ENCODE measurements at places on chromosomes 7 and 10.
A peak's percentile ranks its signal among the peaks of the same experiment; 100 is the strongest.

DNA sequence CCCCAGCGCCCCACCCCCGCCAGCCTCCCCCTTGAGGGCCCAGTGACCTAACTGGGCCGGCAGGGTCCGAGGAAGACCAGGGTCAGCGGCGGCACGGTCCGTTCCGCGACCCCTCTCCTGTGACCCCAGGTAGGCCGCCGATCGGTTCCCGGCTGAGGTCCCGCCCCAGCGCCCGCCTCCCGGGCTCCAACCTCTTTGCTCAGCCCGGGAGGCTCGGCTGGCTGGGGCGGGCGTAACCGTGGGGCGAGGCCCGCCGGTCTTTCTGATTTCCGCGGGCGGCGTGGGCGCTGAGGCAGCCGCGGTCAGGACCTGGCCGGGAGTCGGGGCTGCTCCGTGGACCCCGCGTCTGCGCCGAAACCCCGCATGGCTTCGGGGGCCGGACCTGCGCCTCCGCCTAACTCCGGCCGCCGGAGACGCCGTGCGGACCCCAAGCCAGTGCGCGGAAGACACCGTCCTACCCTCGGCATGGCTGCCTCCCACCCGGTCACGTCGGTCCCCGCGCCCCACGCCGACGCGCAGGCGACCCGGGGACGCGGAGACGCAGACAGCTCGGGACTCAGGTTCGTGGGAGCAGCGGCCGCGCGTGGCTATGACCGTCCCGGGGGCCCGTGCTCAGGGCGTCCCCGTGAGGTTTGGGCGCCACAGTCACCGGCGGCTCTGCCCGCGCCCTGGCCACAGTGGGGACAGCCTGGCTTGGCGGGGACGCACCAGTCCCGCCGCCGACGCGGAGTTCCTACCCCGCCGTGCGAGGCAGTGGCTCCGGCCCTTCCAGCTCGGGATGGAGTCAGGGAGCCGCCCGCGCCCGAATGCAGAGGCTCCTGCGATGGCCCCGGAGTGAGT, 1.0 kb upstream of the VENTX start:
- no peak for DNase-seq

DNA sequence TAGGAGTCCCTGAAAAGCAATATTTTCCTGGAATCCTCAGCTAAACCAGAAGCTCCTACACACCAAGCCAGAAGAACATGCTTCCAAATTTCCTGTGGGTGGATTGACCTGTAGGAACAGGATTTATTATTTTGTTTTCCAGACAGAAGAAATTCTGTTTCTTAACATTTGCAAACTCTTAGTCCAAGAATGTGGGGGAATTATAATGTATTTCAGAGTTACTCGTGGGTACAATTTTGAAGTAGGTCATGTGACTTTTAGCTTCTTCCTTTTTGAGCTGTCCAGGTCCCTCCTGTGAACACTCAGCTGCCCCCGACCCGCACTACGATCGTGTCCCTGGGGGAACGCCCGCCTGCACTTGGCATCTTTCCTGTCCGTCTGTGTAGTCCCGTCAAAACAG, 27.7 kb upstream of the VIPR2 start:
- no peak for DNase-seq

GRCh38 chr10:90960355-90960814, 39.5 kb upstream of the ANKRD1 start:
- DNase-seq, result no peak

DNA sequence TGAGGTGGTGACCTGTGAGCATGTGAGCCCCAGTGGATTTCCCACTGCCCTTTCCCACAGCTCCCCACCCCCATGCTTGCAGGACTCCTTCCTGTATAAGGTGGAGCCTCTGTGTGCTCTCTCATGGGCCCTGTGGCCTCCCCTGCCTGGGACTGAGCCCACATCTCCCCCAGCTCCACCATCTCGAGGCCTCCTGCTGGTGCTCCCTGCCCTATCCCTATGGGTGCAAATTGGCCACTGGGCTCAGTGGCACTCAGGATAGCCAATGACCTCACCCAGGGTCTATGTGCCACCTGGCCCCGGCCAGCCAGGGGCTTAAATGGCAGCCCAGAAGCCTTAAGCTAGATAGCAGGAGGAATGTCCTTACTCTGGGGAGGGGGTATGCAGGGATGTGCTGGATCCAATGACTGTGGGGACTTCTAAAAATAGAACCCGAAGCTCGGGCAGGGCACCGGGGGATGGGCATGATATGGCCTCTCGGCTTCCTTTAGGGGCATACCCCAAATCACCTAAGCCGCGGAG, 2.0 kb downstream of the LDB3 start:
- no peak for DNase-seq

GRCh38 chr10:129418496-129419225, 48.4 kb upstream of the MGMT start:
- DNase-seq, result no peak

DNA sequence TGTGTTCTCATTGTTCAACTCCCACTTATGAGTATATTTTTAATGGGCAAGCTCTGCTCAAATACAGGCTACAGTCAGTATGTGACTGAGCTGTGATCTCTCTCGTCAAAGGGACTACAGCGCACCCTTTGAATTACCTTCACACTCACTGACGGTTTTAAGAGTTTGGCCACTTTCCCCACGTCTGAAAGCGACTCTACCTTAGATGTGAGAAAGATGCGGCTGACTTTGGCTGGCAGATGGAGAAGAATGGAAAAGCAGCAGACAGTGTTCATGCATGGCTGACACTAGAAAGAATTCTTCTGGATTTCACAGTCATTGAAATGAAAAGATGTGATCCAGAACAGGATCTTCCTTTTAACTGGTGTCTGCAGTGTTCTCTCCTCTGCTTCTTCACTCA, 2.0 kb upstream of the ATRNL1 start:
- no peak for DNase-seq

DNA sequence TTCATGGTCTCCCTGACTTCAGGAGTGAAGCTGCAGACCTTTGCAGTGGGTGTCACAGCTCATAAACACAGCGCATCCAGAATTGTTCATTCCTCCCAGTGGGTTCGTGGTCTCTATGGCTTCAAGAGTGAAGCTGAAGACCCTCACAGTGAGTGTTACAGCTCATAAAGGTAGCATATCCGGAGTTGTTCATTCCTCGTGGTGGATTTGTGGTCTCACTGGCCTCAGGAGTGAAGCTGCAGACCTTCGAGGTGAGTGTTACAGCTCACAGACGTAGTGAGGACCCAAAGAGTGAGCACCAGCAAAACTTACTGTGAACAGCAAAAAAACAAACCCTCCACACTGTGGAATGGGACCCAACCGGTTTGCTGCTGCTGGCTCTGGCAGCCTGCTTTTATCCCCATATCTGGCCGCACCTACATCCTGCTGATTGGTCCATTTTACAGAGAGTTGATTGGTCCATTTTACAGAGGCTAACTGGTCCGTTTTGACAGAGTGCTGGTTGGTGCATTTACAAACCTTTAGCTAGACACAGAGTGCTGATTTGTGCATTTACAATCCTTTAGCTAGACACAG, 308.8 kb downstream of the PTPRN2 start:
- DNase-seq, result peak; percentile 11

DNA sequence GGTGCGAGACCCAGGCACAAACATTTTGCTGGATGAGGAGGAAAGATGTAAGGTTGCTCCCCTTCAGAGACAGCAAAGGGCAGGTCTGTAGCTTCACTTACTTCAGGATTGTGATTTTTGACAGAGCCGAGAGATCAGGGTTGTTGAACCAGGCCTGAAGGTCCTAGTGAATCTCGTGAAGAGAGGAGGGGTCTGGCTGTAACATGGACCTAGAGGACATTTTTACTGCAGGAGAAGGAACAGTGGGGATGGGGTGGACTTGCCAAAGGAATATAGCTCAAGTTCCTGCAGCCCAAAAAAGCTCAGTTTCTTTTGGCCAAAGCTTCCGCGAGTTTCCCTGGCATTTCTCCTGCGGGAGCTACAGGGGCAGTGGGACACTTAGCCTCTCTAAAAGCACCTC, 976 bp upstream of the EGFR start:
- DNase-seq, result no peak

DNA sequence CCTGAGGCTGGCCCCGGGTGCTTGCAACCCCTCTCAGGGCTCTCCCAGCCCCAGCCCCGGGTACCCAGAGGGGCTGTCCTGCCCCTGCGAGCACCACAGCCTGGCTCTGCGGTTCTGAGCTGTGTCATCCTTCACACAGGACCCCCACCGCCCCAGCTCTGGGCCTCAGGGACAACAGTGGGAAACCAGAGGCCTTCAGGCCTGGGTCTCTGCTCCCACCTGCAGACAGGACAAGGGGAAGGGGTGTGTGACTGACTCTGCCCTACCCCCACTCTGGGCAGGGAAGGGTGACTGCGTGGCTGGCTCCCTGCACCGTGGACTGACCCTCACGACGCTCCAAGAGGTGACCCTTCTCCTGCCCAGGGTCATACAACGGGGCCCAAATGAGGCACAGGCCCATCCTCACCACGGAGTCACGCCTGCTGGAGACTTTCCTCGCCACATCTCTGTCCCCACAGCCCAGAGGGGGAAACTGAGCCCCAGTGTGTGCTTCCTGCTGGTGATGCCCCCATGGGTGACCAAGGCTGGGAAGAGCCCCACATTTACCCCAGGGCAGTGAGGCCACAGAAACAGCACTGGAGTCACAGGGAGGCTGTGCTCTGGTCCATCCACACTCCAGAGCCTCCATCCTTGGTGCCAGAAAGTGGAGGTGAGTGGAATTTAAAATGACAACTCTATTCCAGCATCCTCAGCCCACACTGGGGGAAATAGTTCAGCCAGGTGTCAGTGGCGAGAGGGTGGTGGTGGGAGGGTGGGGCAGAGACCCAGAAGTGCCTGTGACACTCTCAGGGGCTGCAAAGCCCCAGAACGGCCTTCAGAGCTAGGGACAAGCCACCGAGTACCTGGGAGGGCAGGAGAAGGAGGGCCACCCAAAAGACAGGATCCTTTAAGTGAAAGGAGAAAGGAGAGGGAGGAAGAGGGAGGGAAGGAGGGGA, 13.6 kb downstream of the CAMK2B start:
- DNase-seq, result peak; percentile 7

DNA sequence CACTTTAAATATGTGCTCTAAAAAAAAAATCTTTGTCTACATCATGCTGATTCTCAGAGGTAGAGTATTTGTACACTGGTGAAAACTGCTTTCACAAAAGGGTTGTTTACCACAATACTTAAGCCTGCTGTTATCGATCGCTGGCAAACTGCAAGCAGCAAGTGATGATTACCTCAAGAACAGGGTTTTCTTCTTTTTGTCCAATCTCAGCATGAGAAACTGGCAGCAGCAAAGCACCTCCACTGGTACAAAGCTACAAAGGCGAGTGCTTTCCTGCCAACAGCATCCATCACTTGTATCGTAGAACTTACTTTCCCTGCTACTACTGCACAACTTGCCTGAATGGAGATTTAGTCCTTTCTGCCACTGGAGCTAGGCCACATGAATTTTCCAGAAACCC, 276.5 kb downstream of the DGKB start:
- DNase-seq, result no peak

- DNase-seq, result no peak
Observed at GRCh38 chr7:144256112-144256511, 8.5 kb downstream of the OR2A7 start.

DNA sequence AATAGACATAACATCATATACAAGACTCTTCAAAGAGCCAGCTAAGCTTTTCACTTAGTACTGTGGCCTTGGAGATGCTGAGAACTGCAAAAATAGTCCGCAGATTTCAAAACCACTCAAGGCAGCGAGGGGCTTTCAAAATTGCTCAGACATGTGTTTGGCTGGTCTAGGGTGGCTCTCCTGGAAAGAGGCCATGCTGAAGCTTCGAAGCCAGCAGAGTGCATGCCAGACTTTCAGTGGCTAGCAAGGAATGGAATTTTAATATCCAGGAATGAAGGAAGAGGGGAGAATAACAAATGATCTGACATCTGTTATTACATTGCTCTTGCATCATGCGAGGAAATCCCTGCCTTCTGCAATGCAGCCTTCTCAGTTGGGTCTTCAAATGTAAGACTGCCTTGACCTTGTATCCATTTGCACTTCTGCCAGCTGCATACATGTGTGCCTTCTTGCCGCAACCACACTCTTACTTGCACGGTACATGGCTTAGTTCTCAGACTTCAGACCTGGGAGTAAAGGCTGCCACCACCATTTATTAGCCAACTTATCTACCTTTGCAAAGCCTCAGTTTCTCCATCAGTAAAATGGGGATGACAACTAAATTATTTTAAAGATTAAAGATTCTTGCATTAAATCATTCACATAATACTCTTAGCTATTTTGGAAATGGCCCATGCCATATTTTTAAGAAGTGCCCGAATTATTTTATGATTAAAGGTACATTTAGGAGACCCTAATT, 55.9 kb downstream of the ITIH5 start:
- no peak for DNase-seq

DNA sequence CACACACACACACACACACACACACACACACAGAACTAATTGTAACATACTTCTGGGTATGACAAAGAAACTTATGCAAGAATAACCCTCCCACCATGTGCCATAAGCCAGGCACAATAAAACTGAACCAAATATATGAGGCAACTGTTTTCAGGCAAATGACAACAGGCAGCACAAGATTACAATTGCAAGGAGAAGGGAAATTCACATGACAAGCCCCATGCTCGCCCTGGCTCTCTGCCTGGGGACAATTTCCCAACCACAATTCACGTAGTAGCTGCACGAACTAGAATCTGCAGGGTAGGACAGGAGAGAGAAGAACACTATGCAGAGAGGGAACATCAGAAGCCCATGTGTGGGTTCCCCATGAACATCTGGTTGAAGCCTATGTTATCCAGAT, 143.3 kb downstream of the CALN1 start:
- DNase-seq, result no peak

DNA sequence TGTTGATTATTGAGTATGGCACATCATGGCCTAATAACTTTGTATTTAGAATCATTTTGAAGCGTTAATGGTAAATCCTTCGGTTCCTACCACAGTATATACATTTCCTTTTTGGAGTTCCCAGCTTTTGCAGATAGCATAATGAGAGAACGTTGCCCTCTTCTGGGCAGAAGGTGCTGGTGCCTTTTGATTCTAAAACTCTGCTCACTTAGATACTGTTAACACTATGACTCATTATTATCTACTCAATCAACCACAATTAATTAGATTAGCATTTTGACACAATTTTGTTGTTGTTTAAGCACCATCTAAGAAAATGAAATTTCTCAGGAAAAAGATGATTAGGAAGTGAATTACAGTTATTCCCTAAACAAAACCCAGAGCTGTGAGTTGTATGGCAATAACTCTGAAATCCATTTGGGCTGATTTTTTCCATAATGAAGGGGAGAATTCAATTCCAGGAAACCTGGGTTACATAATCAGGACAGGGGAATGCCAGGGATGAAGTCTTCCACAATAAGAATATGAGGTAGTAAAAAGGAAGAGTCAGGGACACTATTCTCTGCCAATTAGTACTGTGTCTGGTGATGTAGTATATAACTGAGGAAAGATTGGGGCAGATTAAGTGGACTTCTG, 11.5 kb upstream of the DLD start:
- DNase-seq, result peak; percentile 71

DNA sequence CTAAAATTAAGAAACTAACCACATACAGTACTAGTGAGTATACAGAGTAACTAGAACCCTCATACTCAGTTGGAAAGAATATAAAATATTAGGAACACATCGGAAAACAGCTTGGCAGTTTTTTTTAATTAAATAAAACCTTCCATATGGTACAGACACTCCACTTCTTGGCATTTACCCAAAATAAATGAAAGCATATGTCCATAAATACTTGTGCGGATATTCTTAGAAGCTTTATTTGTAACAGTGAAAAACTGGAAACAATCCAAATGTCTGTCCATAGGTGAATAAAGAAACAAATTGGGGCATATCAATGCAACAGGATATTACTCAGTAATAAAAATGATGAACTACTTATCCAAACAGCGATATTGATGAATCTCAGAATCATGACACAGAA, 410.0 kb downstream of the HTR7 start:
- DNase-seq, result no peak
